IMR-90 (cell line): ENCODE measurements at places on chromosomes 5 and 9. TPM values are rescaled to one million over a fixed set of nuclear protein-coding genes. Genes with fewer than 3 reads are reported as not detected.

DNA sequence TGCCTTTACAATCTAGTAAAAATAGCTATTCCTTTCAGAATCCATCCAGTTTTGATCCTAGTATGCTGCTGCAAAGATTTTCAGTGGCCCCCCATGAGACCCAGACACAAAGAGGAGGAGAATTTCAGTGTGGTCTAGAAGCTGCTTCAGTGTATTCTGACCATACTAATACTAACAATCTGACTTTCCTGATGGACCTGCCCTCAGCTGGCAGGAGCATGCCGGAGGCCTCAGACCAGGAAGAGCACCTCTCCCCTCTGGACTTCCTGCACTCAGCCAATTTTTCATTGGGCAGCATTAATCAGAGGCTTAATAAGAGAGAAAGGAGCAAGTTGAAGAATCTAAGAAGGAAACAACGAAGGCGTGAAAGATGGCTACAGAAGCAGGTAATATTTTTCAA lies 48.5 kb downstream of the RNF180 start:
- no peaks in the 10 kb centered on the region for H3K4me1 ChIP-seq
- H3K36me3 ChIP-seq: no peaks in the 10 kb centered on the region
- no peak for DNase-seq
- H3K27me3 ChIP-seq: no peaks in the 10 kb centered on the region

- H3K36me3 ChIP-seq: peaks cover 6% of the 10 kb centered on the region; the same call in 1 of the 2 replicates
- peak overlapping the region; percentile 48; the same call in 1 of the 2 replicates for H3K27ac ChIP-seq
- H3K4me1 ChIP-seq: peaks cover 22% of the 10 kb centered on the region
These were observed 56.7 kb downstream of the MAPKAP1 start for GRCh38 chr9:125650271-125650737.

- no peak overlapping the region for H3K27ac ChIP-seq
- no peak overlapping the region for H3K4me3 ChIP-seq
- peaks cover 3% of the 10 kb centered on the region; the same call in 1 of the 2 replicates for H3K27me3 ChIP-seq
- no peaks in the 10 kb centered on the region for H3K36me3 ChIP-seq
These were observed 64.8 kb upstream of the SLC1A1 start for GRCh38 chr9:4425319-4426045.

The ZNF483 gene
- total RNA-seq: 0.90 and 1.4 TPM in 2 replicates

DNA sequence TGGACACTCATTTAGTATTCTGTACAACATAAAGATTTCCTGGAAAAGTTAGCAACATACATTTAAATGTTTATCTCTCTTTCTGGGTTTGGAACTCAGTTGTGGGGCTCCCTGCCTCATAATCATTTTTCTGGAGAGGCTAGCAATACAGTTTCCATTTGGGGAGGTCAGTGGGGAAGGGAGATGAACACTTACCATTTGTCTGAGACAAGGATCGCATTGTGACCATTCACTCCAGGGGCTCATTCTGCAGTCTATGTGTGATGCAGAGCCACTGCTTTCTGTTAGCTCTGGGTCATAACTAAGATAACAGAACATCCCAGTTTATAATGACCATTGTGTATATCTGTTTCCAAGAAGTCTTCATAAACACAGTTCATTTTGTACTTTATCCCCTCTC lies 22.4 kb downstream of the C9 start:
- H3K36me3 ChIP-seq: no peaks in the 10 kb centered on the region
- H3K4me3 ChIP-seq: no peak overlapping the region
- no peak overlapping the region for H3K27ac ChIP-seq
- no peaks in the 10 kb centered on the region for H3K4me1 ChIP-seq
- H3K27me3 ChIP-seq: peaks cover 9% of the 10 kb centered on the region; the same call in 1 of the 2 replicates
